Activated CD4-positive, alpha-beta T cell treated with anti-CD3 and anti-CD28 coated beads, Interleukin-2, amount 10 ng/mL, durations not matched to agents 24 days and 14 days (primary cell): ENCODE measurements at places on chromosomes 3 and 15. TPM values are rescaled to one million over a fixed set of nuclear protein-coding genes. Genes with fewer than 3 reads are reported as not detected.

Gene CSK
- total RNA-seq, result 332 and 340 TPM in 2 replicates

Gene VEPH1
- total RNA-seq, result not detected in 2 replicates

Gene GATA2
- not detected in 2 replicates for total RNA-seq

Gene RPS17
- 2,675 and 2,728 TPM in 2 replicates for total RNA-seq

Gene SOX2
- total RNA-seq, result not detected in 2 replicates

Gene PCSK6
- 4.7 and 5.4 TPM in 2 replicates for total RNA-seq

Gene SNURF
- total RNA-seq, result 10.3 and 10.5 TPM in 2 replicates

Gene C3orf85
- total RNA-seq, result not detected in 2 replicates

Gene RASGRP1
- total RNA-seq, result 94.4 and 94.7 TPM in 2 replicates

Gene BMF
- total RNA-seq, result 8.4 and 9.1 TPM in 2 replicates

Gene LRRC58
- total RNA-seq, result 28.1 and 29.4 TPM in 2 replicates

Gene INAFM2
- total RNA-seq, result 22.8 and 23.3 TPM in 2 replicates

Gene OR5H14
- not detected in 2 replicates for total RNA-seq
